Dorsolateral prefrontal cortex (tissue), 122 donors: ENCODE measurements at places on chromosomes 3 and 15. TPM values are rescaled to one million over a fixed set of nuclear protein-coding genes. Genes with fewer than 3 reads are reported as not detected.

The NANOGP8 gene
- total RNA-seq: 0.95 TPM

DNA sequence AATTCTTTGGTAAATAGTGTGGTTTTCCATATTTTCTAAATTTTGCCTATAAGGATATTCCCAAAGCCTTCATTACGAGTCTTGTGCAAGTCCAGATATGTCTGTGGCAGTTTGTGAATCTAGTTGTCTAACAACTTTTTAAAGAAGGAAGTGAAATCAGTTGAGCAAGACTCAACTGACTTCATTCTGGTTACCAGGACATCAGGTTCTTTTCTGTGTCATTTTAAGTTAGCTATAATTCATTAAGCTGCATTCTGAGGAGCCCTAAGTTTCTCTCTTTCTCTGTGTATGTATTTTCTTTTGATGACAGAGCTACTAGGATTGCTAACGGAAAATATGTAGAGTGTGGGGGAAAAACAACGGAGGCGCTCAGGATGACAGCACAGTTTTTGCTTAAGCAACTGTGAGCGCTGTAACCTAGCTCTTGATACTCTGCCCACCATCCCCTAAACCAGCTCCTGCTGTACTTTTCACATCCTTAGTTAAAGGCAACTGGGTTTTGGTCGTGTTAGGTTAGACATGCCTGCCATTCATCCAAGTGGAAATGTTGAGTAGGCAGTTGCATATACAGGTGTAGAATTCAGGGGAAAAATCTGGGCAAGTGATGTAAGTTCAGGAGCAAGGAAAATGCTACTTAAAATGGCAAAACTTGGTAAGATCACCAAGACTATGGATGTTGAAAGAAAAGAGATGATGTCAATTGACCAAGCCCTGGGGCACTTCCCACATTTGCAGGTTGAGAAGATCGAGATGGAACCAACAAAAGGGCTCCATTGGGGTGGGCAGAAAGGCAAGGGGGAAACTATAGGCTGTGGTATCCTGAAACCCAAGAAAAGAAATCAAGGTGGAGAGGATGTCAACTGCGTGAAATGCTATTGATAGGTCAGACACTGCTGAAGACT lies 9.2 kb downstream of the MFSD1 start:
- no peak for DNase-seq

The TEX55 gene
- not detected for total RNA-seq

DNA sequence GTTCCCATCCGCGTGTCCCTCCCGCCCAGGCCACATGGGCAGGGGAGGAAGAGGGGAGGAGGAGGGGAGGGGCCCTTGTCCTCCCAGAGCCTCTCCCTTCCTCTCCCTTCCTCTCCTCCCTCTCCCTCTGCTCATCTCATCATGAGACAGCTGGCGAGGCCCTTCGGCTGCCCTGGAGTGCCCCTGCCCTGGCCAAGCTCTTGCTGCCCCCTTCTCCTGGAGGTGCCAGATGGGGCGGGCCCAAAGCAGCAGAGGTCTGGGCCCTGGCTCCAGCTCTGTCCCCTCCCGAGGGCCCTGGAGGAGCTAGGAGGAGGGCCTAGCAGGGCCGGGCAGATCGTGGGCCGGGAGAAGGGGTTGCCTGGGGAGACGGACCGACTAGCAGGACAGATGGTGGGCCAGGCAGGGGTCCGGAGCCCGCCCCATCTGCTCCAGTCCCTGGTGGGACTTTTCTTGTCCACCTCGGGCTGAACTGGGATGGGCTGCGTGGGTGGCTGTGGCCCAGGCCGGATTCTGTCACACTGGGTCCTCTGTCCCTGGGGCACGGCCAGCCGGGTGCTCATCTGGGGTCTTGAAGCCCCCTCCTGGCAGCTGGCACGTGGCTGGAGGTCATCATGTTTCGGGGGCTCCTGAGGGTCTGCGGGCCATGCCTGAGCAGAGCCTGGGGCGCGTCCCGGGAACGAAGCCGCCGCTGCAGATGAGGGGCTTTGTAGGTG lies 183.4 kb downstream of the GOLGA6L6 start:
- DNase-seq: peak; percentile 10

The GPR156 gene
- 2.6 TPM for total RNA-seq

DNA sequence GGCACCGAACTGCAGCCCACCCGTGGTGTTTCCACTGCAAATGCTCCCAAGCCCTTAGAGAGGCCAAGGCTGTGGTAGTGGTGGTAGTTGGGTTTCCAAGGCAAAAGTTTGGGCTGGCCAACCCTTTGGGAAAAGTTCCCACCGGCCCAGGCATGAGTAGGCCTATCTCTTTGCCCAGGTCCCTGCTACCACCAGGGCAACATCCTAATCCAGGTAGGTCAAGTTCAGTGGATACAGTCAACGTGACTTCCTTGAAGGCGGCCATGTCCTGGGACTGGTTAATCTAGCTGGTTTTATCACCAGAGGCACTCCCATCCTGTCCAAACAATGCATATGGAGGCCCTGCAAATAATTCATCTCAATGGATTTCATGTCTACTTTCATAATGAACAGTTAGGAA lies 1.6 kb upstream of the ONECUT1 start:
- no peak for DNase-seq

GRCh38 chr15:26561896-26562295 lies 211.0 kb downstream of the GABRB3 start:
- DNase-seq: no peak

DNA sequence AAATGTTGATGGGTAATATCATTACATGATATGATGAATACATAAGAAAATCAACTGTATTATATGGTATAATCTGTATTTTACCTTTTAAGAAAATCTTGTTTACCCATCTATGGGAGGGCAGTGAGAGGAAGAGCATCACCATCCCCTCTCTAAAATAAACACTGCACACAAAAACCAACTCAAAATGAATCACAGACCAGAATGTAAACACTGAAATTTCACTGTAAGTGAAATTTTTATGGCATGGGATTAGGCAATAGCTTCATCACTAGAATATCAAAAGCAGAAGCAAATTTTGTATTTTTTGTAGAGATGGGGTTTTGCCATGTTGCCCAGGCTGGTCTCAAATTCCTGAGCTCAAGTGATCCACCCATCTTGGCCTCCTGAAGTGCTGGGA lies 26.2 kb downstream of the IFT80 start:
- no peak for DNase-seq

DNA sequence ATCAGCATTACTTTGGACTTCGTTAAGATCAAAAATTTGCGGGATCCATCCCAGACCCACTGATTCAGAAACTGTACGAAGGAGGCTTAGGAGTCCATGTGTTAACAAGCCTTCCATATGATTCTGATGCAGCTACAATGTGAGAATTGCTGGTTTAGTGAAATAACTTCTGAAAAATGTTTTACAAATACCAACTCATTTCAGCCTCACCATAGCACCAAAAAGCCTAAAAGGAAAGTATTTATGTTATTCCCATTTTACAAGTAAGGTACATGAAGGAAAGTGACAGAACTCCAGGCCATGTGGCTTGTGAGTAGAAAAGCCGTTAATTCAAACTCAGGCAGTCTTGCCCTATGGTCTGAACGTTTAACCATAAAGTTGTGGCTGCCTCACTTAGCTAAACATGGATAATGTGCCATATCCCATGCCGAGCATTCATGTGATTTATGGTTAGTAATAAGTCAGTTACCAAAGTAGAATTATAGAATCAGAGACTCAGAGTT lies 1.5 kb upstream of the IGSF10 start:
- no peak for DNase-seq

- DNase-seq: no peak
Observed at GRCh38 chr3:170437696-170438407, 19.2 kb downstream of the CLDN11 start.

DNA sequence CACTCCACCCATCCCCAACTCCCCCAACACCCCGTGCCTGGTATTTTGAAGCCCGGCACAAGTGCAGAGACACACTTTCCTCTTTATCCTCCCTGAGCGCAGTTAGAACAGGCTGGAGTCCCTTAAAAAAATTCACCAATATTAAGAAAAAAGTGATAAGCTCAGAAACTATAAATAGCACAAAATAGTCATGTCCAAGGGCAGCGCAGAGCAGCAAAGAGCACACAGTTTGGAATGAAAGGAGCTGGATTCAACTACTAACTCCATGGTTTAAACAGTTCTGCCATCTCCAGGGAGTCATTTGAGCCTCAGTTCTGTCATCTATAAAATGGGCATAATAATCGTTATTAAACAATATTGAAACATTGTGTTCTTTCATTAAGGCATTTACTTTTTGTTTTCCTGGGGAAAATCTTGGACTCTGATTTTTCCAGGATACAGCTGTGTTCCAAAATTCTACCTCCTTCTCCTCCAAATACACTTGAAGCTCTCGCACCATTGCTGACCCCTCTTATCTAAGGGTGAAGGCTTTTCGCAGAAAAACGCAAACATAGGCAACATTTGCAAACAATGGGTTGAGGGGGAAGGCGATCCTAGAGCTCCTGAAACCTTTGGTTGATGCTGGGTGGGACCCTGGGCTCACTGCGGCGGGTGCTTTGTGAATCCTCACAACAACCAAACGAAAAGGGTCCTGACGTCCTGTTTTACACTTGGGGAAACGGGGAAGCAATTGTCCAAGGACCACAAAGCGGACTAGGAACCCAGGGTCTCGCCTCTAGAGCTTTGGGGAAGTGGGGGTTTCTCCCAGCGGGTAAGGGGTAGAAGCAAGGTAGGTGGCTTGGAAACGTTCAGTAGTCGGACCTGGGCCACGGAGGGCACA lies 41.8 kb downstream of the EPHB3 start:
- no peak for DNase-seq

The NPTN gene
- total RNA-seq: 494 TPM

- no peak for DNase-seq
Observed at GRCh38 chr15:34642247-34642646, 58.8 kb upstream of the GOLGA8B start.

- DNase-seq: no peak
Observed at GRCh38 chr3:64340641-64341101, 115.4 kb upstream of the PRICKLE2 start.

DNA sequence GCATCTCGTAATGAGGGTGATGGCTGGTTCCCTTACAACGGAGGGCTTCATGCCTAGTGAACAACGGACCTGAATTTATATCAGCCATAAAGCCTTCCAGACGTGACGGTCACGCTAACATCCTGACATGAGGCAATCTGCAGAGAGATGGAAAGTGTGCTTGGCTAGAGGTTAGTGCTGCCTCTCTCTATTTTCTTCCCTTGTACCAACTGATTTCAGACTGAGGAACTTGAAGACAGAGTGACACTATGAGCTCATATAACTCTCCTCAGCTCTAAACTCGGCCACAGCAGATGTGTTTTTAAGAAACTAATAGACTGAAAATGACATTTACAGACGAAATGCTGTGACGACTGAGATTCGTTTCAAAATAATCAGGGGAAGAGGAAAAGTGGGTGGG lies 122.4 kb downstream of the XXYLT1 start:
- DNase-seq: no peak

The ZBTB20 gene
- 120 TPM for total RNA-seq

DNA sequence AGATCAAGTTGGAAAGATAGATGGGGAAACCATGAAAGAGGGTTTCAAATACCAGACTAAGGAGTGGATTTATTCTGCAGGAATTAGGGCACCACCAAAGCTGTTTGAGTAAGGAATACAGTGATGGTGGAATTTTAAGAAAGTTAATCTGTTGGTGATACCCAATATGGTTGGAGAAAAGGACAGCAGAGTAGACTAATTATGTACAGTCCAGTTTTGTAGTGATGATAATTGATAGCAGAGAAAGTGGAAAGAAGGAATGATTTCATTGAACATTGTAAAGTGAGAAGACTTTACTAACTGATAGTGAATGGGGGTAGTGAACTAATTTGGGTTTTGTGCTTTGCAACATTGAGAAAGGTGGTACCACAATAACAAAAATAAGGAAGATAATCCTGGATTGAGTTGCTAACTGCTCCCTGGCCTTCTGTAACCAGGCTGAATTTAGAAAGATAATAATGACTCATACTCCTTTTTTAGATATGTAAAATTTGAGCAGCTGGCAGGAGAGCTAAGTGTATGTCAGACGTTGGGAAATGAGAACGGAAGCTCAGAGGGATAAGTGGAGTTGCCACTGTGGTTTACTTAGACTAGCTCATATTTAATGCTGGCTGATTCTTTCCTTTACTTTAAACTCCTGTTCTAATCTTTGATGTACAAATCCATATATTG lies 16.9 kb downstream of the TCAIM start:
- DNase-seq: no peak

The PTX3 gene
- 1.7 TPM for total RNA-seq

DNA sequence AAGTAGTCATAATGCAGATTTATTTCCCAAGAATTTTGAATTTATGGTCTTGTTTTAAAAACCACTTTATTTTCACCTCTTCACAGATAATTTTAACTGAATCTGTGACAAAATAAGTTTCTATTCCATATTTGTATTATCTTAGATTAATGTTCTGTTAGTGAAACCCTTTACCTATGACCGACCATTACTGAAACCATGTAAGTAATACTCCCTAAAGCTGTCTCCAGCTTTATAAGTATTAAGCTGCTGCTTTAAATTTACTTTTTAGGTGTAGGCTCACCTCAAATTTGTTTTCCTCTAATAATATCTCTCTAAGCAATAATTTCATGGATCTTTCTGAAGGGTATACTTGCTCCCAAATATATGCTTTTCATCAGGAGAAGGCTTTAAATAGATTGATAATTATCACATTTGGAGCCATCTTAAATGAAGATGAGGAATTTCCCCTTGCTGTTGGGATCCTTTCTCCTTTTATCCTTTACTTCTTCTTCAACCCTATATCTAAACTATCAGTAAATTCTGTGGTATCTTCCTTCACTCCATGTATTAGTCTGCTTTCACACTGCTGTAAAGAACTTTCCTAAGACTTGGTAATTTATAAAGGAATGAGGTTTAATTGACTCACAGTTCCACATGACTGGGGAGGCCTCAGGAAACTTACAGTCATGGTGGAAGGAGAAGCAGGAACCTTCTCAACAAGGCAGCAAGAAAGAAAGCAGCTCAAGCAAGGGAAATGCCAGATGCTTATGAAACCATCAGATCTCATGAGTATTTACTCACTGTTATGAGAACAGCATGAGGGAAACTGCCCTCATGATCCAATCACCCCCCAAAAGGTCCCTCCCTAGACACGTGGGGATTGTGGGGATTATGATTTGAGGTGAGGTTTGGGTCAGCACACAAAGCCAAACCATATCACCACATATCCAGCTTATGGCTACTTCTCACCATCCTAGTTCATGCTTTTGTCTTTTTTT lies 92.3 kb upstream of the P2RY1 start:
- no peak for DNase-seq

The WHAMM gene
- total RNA-seq: 9.8 TPM

The SCAANT1 gene
- total RNA-seq: not detected

The CELF6 gene
- 16.8 TPM for total RNA-seq

- no peak for DNase-seq
Observed at GRCh38 chr3:51271172-51271571, 113.9 kb upstream of the MANF start.

DNA sequence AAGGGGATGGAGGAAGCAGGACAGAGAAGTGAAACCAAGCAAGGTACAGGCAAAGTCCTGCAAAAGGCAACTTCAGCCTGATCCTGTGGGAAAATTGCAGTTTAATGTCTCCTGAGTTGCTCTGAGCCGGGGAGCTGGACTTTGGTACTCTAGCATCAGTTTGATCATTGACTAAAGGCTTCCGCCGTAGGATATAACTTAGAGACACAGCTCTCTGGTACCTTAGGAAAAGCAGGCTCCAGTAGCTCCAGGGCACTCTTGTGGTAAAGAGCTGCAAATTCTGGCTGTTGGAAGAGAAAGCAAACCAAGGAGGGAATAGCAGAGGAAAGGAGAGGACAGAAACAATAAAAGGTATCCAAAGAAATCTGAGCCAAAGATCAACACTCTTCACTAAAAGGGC lies 521.1 kb downstream of the PLOD2 start:
- DNase-seq: no peak
